Hindlimb muscle (tissue), 1 donor: ENCODE measurements at places on chromosomes 1 and 21.

DNA sequence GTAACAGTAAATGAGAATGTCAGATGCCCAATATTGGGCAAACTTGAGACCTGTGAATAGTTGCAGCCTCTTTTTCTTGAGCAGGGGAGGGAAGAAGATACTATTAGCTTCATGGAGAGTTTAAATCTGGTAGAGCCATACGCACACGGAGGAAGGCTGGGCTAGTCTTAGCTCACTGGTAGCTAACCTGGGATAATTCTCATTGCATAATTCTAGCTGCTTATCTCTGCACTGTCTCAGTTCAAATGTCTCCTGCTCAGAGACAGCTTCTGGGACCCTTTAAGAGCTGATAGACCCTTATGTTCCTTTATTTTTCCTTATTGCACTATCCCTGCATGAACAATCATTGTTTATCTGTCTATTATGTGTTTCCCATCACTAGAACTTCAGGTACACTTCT lies 8.4 kb downstream of the C1orf87 start:
- DNase-seq = no peak

- DNase-seq = no peak
Observed at GRCh38 chr1:29523136-29523535, 286.8 kb downstream of the PTPRU start.

- DNase-seq = no peak
Observed at GRCh38 chr1:62285984-62286785, 33.0 kb downstream of the KANK4 start.

DNA sequence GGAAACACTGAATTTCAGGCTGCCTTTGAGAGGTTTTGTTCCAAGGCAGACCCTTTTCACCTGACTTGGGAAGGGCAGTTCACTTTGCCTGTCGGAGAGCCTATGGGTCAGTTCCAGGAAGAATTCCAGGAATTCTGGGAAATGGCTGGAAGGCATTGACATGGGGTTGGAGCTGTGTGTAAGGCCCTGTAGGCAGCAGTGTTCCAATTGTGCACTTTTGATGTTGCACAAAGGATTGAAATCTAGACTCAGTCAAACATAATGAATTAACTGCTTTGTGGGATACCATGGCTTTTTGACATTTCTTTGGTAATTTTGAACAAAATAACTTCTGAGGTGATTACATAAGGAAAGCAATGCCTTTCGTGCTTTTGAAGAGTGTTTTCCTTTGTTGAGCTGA lies 184.6 kb downstream of the SDCCAG8 start:
- DNase-seq = no peak

DNA sequence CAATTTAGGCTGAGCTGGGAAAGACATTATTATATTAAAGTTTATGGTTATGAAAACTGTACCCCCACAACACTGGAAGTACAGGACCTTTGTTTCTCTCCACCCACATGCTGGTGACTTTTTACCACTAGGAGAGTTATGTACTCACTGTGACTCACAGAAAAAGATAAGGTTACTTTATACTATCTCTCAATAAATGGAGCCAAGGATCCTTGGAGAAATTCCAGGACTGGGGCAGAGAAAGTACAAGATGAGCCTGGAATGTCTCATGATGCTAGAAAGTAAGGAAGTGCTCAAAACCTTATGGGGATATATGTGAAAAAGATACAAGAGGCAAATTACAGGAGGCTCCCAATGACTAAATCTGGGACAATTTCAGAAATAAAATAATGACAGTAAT lies 63.9 kb upstream of the C1orf105 start:
- DNase-seq = no peak
